ENCODE measurements at places on chromosomes 3 and 15.

DNA sequence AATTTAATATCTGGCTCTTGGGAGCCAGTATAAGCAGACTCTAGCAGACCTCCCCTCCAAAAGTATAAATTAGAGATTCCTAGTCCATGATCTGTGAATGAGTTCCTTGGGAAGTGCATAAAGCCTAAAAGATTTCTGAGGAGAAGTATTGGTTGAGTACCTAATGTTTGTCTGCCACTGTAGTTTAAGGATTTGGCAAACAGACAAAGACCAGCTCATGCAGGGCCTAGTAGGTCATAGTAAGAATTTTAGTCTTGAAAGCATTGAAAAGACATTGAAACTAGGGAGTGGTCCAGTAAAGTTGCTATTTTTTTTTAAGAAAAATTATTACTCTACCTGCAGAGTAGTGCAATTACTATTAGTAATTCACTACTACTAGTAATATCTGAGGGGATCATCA lies 67.5 kb downstream of the SPRED1 start:
- no peak for DNase-seq

DNA sequence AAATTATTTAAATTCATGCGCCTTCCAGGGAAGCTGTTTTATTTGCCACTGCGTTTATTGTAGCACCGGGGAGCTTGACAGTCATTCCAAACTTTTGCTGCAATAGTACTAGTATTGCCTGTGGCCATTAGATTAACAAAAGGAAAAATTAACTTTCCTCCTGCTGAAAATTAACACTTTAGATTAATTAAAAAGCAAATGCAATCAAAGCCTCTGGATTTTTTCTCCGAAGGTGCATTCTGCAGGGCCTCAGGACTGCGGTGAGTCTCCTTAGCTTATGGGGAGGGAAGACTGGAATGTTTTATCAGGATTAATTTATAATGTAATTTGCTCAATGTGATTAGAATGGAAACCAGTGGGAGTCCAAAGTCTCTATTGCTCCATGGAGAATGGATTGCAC lies 456.4 kb upstream of the CFAP20DC start:
- no peak for DNase-seq

- DNase-seq, result no peak
Observed at GRCh38 chr3:196227121-196227561, 10.8 kb downstream of the SLC51A start.

GRCh38 chr3:27657404-27657803 lies 64.7 kb downstream of the EOMES start:
- no peak for DNase-seq

- DNase-seq, result no peak
Observed at GRCh38 chr3:45525146-45525919, 69.2 kb upstream of the LIMD1 start.

GRCh38 chr3:41053220-41053619 lies 146.1 kb upstream of the CTNNB1 start:
- no peak for DNase-seq

- DNase-seq, result peak; percentile 67
Observed at GRCh38 chr15:90213122-90213817, 12.1 kb downstream of the SEMA4B start.

- no peak for DNase-seq
Observed at GRCh38 chr3:160458151-160458550, 8.6 kb upstream of the TRIM59 start.

DNA sequence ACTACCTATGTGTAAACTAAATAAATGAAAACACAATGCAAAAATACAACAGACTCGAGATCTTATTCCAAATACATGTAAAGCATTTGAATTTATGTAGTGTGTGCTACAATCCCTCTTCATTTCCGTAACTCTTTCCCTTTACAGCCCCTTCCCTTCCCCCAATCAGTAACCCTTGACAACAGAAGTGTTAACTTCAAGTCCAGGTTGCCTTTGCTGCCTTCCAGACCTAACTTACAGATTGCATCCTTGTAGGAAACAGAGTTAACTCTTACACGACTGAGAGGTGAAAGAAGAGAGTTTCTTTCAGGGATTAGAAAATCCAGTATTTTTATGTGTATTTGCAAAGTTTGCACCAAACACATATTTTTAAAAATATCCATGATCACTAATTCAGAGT lies 1.4 kb upstream of the ROBO1 start:
- DNase-seq, result no peak
